ENCODE measurements at places on chromosomes 5 and 9. TPM values are rescaled to one million over a fixed set of nuclear protein-coding genes. Genes with fewer than 3 reads are reported as not detected.

- H3K27ac ChIP-seq: no peak overlapping the region
- no peaks in the 10 kb centered on the region for H3K36me3 ChIP-seq
- H3K27me3 ChIP-seq: no peaks in the 10 kb centered on the region
- DNase-seq: no peak
- H3K4me3 ChIP-seq: no peak overlapping the region
Observed at GRCh38 chr9:120348951-120349429, 231.0 kb downstream of the CDK5RAP2 start.

- no peaks in the 10 kb centered on the region for H3K27me3 ChIP-seq
- H3K4me1 ChIP-seq: no peaks in the 10 kb centered on the region
- H3K27ac ChIP-seq: no peak overlapping the region
- no peaks in the 10 kb centered on the region for H3K36me3 ChIP-seq
- H3K4me3 ChIP-seq: no peak overlapping the region
- no peak for DNase-seq
Observed at GRCh38 chr9:111151537-111151936, 113.3 kb upstream of the LPAR1 start.

The GFPT2 gene
- 18.2 TPM for total RNA-seq

The TMOD1 gene
- 93.7 TPM for total RNA-seq

The OR1Q1 gene
- not detected for total RNA-seq

GRCh38 chr9:37157726-37158377 is 37.5 kb downstream of the ZCCHC7 start:
- no peaks in the 10 kb centered on the region for H3K36me3 ChIP-seq
- DNase-seq: no peak
- no peaks in the 10 kb centered on the region for H3K27me3 ChIP-seq
- no peak overlapping the region for H3K27ac ChIP-seq
- no peaks in the 10 kb centered on the region for H3K4me1 ChIP-seq

The TMEM174 gene
- total RNA-seq: not detected

DNA sequence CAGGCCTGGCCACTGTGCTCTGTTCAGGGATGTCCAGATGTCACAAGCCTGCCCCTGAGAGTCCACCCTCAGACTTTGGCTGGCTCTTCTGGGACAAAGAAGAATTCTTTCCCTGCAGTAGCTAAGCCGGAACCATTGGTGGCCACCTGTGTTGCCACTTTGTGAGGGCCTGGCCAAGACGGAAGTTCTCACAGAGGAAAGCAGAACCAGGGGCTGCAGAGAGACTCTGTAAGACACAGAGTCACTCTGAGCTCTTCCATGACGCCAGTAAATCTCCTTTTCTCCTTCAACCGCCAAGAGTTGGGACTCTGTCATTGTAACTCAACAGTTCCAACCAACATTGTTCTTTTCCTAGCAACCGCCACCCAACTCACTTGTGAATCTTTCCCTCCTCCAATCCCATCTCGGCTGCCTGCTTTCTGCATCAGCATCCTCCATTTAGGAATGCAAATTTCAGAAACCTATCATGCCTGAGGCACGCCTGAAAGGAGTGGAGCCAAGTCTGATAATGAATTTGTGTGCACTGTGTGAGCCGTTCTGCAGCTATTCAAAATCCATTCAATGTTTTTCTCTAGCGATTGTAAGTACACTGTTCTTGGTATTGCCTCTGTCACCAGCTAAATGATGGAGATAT is 37.8 kb upstream of the ATP6V1G1 start:
- no peaks in the 10 kb centered on the region for H3K36me3 ChIP-seq
- no peaks in the 10 kb centered on the region for H3K4me1 ChIP-seq
- DNase-seq: no peak
- no peak overlapping the region for H3K27ac ChIP-seq

DNA sequence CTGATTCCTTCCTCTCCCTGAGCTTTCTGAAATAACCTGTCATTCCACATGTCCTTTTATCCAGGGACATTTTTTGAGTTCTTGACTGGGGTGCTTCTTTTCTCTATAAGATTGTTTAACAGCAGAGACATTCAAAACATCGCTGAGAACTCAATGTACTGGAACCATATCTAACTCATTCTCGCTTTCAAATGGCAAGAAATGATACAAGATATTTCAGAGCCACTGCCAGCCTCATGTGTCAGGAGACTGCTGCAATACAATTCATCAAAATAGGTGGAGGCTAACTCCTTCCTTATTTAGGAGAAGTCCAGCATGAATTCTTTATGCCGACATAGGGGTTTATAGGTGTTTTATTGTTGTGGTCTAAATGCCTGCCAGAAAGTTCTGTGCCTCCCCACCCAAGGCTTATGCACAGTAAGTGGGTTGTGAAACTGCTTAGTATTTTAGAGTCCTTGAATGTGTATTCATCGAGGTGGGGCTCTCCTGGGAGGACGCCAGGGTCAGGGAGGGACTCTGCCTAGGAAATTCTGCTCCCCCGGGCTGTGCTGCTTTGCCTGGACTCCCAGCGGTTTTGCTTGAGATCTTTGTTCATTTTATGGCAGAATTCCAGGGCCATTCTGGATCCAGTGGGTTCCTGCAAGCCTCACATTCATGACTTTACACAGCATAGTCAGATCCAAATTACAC is 53.9 kb downstream of the ZNF474 start:
- peaks cover 11% of the 10 kb centered on the region for H3K4me1 ChIP-seq
- H3K27me3 ChIP-seq: no peaks in the 10 kb centered on the region
- peak overlapping the region; percentile 39 for H3K27ac ChIP-seq
- H3K4me3 ChIP-seq: no peak overlapping the region

The SPATA31D4 gene
- total RNA-seq: not detected

DNA sequence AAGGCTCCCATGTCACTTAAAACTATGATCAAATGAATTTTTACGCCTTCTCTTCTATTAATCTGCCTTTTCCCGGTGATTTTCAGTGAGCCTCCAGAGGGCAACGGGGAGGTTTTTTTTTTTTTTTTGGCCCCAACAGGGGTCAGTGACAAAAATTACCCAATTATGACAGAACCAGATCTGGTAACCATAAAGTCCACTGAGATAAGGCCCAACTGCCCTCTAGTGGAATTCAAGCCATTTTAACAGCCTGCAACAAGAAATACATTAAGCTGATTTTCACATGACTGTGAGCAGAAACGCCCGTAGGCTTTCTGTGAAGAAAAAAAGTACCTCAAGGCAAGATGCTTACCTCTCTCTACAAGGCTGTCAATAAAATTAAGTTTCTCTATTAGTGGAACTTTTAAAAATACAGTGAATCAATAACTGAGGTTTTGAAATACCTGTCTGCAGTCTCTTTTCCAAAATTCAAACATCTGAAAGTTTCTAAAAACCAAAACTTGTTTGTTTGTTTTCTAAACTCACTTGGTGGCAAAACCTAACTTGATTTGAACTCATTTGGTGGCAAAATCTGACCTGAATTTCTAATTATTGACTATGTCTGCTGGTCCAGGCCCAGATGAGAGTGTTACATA is 49.7 kb upstream of the FST start:
- no peaks in the 10 kb centered on the region for H3K36me3 ChIP-seq
- H3K27ac ChIP-seq: no peak overlapping the region
- H3K27me3 ChIP-seq: no peaks in the 10 kb centered on the region
- no peak for DNase-seq

The GRXCR2 gene
- not detected for total RNA-seq

DNA sequence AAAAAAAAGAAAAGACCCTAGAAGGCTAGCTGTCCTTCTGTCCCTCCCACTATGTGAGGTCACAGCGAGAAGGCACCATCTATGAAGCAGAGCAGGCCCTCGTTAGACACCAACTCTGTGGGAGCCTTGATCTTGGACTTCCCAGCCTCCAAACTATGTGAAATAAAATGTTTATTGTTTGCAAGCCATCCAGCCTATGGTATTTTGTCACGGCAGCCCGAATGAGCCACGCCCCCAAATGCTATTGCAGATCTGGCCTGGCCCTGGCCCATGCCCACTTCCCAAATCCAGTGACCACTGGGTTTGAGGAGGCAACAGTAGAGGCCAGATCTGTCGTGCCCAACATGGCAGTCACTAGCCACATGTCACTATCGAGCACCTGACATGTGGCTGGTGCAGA is 10.8 kb downstream of the STK10 start:
- no peak overlapping the region for H3K27ac ChIP-seq
- no peaks in the 10 kb centered on the region for H3K27me3 ChIP-seq
- H3K4me3 ChIP-seq: no peak overlapping the region
- H3K36me3 ChIP-seq: no peaks in the 10 kb centered on the region
- H3K4me1 ChIP-seq: no peaks in the 10 kb centered on the region
